ENCODE measurements at places on chromosomes 2 and 18. TPM values are rescaled to one million over a fixed set of nuclear protein-coding genes. Genes with fewer than 3 reads are reported as not detected.

The CHRNG gene
- polyA plus RNA-seq = not detected

The PHOSPHO2 gene
- polyA plus RNA-seq = 3.5 TPM

The CFAP221 gene
- polyA plus RNA-seq = 0.63 TPM

The SIX2 gene
- polyA plus RNA-seq = 0.77 TPM

The C1QL2 gene
- not detected for polyA plus RNA-seq

The TUBB8B gene
- polyA plus RNA-seq = not detected

The STEAP3 gene
- 4.8 TPM for polyA plus RNA-seq

The MPHOSPH10 gene
- 23.4 TPM for polyA plus RNA-seq

The BCL2 gene
- 2.7 TPM for polyA plus RNA-seq

The PDCD1 gene
- 7.4 TPM for polyA plus RNA-seq

The CHST9 gene
- polyA plus RNA-seq = 1.3 TPM

The STARD6 gene
- polyA plus RNA-seq = not detected

The TGFA gene
- 0.81 TPM for polyA plus RNA-seq

The DYNAP gene
- not detected for polyA plus RNA-seq

The MDH1B gene
- 0.43 TPM for polyA plus RNA-seq

The UGT1A6 gene
- polyA plus RNA-seq = not detected

The LBX2 gene
- polyA plus RNA-seq = 0.52 TPM

The NAT8 gene
- not detected for polyA plus RNA-seq

The C2orf92 gene
- polyA plus RNA-seq = 7.4 TPM

The NCKAP1 gene
- 63.0 TPM for polyA plus RNA-seq

The SPP2 gene
- not detected for polyA plus RNA-seq

The DNPEP gene
- 50.0 TPM for polyA plus RNA-seq

The TMEFF2 gene
- polyA plus RNA-seq = 0.79 TPM

The GPD2 gene
- polyA plus RNA-seq = 6.0 TPM

The MARCO gene
- polyA plus RNA-seq = 5.9 TPM

The TMEM17 gene
- polyA plus RNA-seq = 2.0 TPM

The L3MBTL4 gene
- polyA plus RNA-seq = 4.9 TPM

The GALNT3 gene
- polyA plus RNA-seq = 0.27 TPM

The DSG4 gene
- not detected for polyA plus RNA-seq

The CTNNA2 gene
- polyA plus RNA-seq = 0.14 TPM

The CYS1 gene
- 6.7 TPM for polyA plus RNA-seq

The TDRD15 gene
- not detected for polyA plus RNA-seq

The SOX11 gene
- 0.93 TPM for polyA plus RNA-seq

The ZNF396 gene
- polyA plus RNA-seq = 0.72 TPM

The HOXD13 gene
- polyA plus RNA-seq = not detected

The KCNG3 gene
- not detected for polyA plus RNA-seq

The CD28 gene
- polyA plus RNA-seq = 0.14 TPM

The PLGLB1 gene
- 0.81 TPM for polyA plus RNA-seq

The GPN1 gene
- 15.5 TPM for polyA plus RNA-seq

The FAP gene
- polyA plus RNA-seq = 0.43 TPM

The SPC25 gene
- not detected for polyA plus RNA-seq

The CRYGD gene
- polyA plus RNA-seq = not detected

The FBXO36 gene
- 0.77 TPM for polyA plus RNA-seq

The CRIM1 gene
- polyA plus RNA-seq = 10.5 TPM

The HNMT gene
- polyA plus RNA-seq = 13.7 TPM

The GRB14 gene
- 20.0 TPM for polyA plus RNA-seq

The OSBPL6 gene
- 2.3 TPM for polyA plus RNA-seq

The C2orf42 gene
- polyA plus RNA-seq = 4.1 TPM

The HIBCH gene
- 25.2 TPM for polyA plus RNA-seq

The SDC1 gene
- polyA plus RNA-seq = 0.23 TPM

The MC4R gene
- polyA plus RNA-seq = not detected

The BUB1 gene
- polyA plus RNA-seq = 0.38 TPM

The LHCGR gene
- 0.07 TPM for polyA plus RNA-seq

The CCDC68 gene
- polyA plus RNA-seq = 8.9 TPM

The UBXN4 gene
- polyA plus RNA-seq = 38.6 TPM

The SERPINB3 gene
- not detected for polyA plus RNA-seq

The LAMA1 gene
- polyA plus RNA-seq = 0.02 TPM

The BMP10 gene
- 153 TPM for polyA plus RNA-seq

The ALPI gene
- not detected for polyA plus RNA-seq

All from right cardiac atrium (tissue), 5 donors.